ENCODE measurements at places on chromosomes 13 and 19.

DNA sequence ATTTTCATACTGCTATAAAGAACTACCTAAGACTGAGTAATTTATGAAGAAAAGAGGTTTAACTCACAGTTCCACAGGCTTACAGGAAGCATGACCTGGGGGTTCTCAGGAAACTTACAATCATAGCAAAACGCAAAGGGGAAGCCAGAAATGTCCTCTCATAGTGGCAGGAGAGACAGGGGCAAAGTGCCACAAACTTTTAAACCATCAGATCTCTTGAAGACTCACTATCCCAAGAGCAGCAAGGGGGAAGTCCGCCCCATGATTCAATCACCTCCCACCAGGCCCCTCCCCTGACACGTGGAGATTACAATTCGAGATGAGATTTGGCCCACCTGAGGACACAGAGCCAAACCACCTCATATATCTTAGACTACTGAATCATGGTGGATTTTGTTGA is 198.7 kb downstream of the KCTD12 start:
- DNase-seq = no peak

DNA sequence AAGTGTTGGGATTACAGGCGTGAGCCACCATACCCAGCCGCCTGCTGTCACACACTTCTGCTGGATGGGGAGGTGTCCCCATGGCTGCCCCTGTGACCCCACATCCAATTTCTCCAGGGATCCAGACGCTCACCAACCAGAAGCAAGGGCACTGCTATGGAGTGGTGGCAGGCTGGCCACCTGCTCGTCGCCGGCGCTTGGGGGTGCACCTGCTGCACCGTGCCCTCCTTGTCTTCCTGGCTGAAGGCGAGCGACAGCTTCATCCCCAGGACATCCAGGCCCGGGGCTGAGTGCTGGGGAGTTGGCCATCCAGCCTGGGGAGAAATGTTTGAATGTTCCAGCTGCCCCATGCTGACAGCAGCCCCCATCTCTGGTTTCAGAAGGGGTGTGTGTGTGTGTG is 4.6 kb downstream of the ANKLE1 start:
- DNase-seq = no peak

DNA sequence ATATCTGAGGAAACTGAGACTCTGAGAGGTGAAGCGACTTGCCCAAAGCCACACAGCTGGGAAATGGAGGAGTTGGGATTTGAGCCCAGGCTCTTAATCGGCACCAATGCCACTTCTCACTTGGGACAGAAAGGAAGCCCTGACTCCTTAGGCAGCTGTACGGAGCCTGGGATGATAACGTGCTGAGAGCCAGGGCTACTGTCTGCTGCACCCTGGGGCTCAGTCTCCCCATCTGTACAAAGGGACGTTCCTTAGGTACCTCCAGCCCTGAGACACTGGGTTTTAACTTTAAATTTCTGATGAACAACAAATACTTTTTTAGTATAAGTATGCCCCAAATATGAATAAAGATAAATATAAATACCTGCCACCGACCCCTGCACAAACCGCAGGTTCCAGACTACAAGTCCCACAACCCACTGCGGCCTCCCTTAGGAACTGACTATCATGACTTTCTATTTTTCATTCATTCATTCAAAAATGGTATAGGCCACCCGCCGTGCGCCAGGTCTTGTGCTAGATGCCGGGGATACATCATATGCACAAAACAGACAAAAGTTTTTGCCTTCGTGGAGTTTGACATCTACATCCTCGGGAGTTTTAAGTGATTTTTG is 776 bp upstream of the NCLN start:
- DNase-seq = peak; percentile 72

DNA sequence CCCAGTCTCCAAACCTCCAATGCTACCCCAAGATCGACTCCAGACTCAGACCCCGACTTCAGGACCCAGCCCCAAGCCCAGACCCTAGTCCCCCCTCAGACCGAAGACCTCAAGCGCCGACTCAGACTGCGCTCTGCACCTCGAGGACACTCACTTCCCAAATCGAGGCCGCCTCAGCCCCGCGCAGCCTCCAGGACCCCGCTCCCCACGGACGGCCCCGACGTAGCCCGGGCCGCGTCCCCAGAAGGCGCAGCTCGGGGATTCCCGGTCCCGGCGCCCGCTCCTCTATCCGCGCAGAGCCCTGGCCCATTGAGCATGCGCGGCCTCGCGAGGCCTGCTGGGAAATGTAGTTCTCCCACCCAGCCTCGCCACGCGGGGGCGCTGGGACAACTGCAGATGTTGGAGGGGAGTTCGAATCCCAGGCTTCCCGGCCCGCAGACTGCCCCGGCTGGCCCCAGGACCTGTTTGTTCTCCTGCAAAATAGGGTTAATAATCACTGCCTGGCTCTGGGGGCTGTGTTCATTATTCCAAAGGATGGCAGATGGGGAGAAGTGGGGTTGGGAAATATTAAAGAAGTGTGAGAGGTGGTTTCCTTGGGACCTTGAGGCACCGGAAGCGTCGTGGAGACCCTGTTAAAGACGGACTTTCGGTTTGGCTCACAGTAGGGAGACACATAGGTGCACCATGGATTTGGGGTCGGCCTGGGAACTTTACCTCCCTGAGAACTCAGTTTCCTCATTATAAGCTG is at the start of gene APBA3:
TSS of gene APBA3 (minus strand) at position 311 of the 748 bp plus-strand sequence. CDS start 1,428 bp downstream, outside the sequence.
- DNase-seq = peak; percentile 90

DNA sequence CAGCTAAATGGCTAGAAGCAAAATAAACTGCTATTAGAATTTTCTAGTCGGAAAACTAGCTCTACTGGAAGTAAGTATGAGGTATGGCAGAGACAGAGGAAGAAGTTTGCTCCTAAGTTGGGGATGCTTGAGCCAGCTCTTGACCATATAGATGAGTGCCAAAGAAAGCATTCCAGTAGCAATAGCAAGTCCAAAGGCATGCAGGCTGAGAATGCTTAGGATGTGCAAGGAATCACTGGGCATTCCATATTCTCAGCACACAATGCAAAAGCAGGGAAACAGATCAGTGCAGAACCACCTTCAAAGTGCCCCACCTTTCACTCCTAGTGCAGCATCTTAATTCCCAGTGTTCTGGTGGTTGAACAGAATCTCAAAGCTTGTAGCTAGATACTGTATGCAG is 32.9 kb downstream of the SERTM1 start:
- peak; percentile 85 for DNase-seq

DNA sequence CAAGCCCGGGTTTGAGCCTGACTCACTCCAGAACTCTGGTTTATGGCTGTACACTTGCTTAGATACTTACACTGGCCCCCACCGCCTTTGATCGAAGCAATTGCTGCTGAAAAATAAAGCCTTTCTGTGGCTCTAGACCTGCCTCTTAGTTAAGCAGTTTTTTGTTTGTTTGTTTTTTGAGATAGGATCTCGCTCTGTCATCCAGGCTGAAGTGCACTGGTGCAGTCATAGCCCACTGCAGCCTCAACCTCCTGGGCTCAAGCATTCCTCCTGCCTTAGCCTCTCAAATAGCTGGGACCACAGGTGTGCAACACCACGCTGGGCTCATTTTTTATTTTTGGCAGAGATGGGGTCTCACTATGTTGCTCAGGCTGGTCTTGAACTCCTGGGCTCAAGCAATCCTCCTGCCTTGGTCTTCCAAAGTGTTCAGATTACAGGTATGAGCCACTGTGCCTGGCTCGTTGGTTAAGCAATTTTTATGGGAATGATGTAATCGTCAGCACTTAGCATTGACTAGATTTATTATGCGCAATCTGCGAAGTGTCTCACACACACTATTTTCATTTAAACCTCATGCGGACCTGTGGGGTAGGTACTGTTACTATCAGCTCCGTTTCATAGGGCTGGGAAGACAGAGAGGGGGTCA is 22.2 kb downstream of the PPP2R1A start:
- DNase-seq = no peak

DNA sequence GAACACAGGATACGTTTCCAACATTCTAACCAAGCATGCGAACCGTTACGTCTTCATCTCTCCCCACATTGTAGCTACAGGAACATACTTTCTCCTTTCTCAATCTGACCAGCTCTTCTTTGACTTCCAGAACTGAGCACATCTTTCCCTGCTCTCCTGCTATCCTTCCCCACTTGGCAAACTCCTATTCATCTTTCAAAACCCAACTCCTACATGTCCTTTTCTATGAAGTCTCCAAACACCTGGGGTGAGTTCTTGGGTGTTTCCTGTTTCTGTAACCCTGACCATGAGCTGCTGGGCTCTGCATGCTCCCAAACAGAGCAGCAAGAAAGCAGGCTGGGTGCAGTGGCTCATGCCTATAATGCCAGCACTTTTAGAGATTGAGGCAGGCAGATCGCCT is 6.6 kb downstream of the ACER1 start:
- DNase-seq = no peak

GRCh38 chr13:51856998-51857397 is 4.8 kb upstream of the CCDC70 start:
- no peak for DNase-seq

GRCh38 chr19:33501693-33502356 is 19.8 kb downstream of the PEPD start:
- no peak for DNase-seq

GRCh38 chr13:43124490-43124889 is 101.1 kb downstream of the DNAJC15 start:
- DNase-seq = no peak

- peak; percentile 54 for DNase-seq
Observed at GRCh38 chr13:30966101-30966500, 33.6 kb downstream of the TEX26 start.

GRCh38 chr13:31310786-31311185 is 111.0 kb downstream of the B3GLCT start:
- DNase-seq = no peak

DNA sequence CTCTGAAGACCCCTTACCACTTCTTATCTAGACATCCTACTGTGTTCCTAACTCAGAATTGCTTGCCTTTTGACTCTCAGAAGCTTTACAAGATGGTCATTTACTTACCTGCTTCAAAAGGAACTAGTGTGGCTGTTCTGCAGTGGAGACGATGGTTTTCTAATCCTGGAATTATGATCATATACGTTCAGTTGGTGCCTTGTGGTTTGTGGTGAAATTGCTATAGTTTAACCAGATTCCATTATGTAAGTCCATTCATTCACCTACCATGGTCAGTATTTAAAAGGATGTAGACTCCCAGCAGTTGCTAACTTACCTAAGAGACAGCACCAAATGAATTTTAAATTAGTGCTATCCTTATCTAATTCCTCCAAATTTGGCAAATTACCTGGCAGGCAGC is 210.9 kb downstream of the SHISA2 start:
- DNase-seq = no peak

- DNase-seq = no peak
Observed at GRCh38 chr19:30094756-30095140, 152.7 kb downstream of the URI1 start.

Data from fibroblast of skin of scalp (primary cell).